ENCODE measurements at places on chromosomes 3 and 15.

- peak; percentile 95 for DNase-seq
Observed at GRCh38 chr3:102089904-102090720, 240.8 kb downstream of the NFKBIZ start.

GRCh38 chr3:66037330-66037985 lies 1.3 kb downstream of the MAGI1 start:
- DNase-seq, result no peak

- DNase-seq, result no peak
Observed at GRCh38 chr3:23781871-23782270, 23.9 kb upstream of the UBE2E1 start.

GRCh38 chr15:69669446-69669845 lies 216.8 kb downstream of the RPLP1 start:
- no peak for DNase-seq

- DNase-seq, result no peak
Observed at GRCh38 chr3:50708620-50709019, 33.9 kb downstream of the DOCK3 start.

- no peak for DNase-seq
Observed at GRCh38 chr3:13015286-13016082, 57.7 kb downstream of the IQSEC1 start.

DNA sequence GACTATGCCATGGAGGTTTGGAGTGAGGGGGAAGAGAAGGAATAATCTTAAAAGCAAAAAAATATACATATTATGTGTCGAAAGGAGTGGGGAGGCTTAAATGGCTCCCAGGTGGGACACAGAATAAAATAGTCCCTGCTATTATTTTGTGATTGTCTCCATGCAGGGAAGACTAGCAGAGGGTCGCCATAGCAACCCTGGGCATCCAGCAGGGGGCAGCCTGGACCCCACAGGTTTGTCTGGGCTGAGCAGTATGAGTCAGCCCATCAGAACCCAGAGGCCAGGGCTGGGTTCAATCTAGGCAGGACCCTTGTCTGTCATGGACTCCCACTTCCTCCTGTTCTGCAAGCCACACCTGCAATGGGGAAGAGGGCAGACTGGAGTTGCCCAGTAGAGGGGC lies 17.6 kb upstream of the LINGO1 start:
- no peak for DNase-seq

- no peak for DNase-seq
Observed at GRCh38 chr3:142638291-142638690, 42.1 kb downstream of the PLS1 start.

DNA sequence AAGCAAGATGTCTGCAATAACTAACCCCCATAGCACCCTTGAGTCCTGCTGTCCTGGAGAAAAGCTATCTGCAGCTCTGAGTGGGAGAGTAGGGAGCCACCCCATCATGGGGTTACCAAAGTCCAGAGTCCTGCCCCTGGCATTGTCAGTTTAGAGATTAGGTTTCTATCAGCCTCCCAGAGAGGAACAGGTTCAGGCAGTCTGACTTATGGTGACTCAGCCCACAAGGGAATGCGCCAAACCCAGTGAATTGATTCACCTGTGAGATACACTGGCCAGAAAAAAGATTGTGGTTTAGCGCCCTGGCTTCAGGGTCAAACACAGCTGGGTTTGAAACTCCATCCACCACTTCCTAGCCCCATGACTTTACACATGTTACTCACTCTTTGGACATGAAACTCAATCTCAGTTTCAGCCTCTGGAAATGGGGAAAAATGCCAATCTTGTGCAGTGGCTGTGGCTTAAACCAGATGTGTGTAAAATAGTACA lies 263.6 kb upstream of the HES1 start:
- peak; percentile 89 for DNase-seq

DNA sequence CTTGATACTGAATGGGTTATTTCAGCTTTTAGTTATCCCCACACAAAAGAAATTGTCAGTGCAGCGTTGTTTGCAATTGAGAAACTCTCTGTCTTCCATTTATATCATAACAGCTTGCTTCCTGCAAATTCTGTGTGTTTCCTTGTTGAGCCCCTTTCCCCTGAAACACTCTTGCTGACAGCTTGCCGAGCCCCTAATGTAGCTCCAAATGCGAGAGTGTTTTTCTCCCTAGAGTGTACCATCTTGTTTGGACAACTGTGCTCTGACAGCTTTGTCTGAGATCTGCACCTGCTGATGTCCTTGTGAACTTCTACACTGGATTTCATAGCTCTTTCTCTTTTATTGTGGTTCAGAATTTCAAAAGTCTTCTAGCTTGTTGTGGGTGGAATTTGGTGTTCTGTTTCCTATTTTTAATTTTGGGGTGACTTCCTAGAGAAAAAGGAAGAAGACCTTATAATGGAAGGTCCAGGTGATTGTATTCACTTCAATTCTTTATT lies 343.5 kb downstream of the PDCD6IP start:
- DNase-seq, result no peak

Measured in skeletal muscle cell (primary cell).